Ovary (tissue), 10 donors: ENCODE measurements at places on chromosomes 2 and 18.

DNA sequence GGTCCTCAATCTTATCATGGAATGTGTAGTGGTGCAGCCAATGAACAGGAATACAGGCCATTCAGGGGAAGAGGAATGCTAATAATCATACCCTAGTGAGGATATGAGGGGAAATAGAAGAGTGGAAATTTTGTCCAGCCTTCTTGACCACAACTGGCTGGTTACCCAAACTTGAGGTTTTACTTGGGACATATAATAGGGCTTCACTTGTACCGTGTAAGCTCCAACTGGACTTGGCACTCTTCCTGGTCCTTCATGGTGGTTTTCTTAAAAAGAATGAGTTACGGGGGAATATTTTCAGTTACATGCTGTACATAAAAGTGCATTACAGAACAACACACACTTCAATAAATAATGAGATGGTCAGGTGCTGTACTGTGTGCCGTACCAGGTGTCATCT, 234.9 kb upstream of the RASGRP3 start:
- DNase-seq = no peak

DNA sequence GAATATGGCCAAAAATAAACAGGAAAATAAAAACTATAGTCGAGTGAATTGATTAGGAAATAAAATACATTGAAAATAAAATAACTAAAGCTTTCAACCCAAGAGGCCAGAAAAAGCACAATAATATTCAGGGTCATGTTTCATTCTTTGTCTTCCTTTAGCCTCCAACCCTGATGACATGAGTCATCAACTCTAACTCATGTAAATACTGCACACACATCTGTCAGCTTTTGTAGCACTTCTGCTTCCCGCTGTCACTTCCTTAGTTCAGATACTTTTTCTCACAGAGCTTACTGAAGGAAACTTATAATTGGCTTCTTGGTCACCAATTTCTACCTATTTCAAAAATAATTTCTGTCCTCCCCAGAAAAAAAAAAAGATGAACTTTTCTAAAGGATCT, 112.8 kb downstream of the UPP2 start:
- DNase-seq = no peak

GRCh38 chr2:14011190-14011589, 621.3 kb upstream of the LRATD1 start:
- no peak for DNase-seq

DNA sequence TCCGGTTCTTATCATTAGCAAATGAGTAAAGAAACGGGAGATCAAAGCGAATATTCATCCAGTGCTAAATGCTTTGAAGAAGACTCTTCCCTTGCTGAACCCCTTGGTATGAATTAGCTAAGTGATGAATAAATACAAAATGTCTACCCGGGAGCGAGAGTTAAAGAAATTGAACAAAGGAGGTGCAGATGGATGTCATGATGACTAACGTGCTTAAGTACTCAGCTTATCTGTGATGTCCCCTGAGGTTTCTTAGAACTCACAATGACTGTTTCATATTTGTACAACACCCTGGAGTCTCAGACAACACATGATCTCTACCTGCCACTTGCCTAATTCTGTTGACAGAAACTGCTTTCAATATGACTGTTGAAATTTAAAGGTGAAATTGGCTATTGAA, 148.5 kb downstream of the TMEM200C start:
- no peak for DNase-seq

GRCh38 chr2:158894572-158894971, 73.9 kb upstream of the TANC1 start:
- DNase-seq = no peak

DNA sequence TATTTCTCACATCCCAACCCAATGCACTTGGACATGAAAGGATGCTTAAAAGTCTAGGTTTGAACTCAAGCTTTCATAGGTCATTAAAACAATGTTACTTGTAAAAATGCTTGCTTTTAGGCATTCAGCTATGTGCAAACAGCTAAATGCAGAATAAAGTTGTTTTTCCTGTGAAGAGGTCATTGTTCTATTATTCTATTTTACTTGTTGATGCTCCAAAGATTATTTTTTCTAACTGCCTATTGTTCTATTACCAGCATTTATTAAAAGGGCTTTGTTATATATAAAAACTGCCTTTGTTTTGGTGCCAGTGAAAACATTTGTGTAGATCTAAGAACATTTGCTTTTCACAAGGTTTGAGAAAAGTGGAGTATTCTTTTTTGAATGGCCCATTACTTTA, 49.4 kb downstream of the TMEM178A start:
- DNase-seq = no peak

DNA sequence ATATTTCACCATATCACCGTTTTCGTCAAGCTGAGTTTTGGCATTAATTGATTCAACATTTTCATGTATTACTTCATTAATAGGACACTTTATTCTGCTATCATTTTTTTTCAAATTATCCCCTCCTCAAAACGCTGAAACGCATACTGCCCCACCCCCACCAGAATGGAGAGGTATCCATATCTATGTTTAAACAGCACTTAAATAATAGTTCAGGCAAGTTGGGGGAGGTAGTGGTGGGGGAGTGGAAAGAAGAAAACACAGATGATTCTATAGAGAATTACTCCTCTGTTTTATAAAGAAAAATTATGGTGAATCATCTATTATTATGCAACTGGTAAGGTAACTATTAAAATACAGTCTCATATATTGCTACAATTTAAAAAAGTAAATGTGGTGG, 314.4 kb upstream of the ZEB2 start:
- DNase-seq = no peak

GRCh38 chr2:142536492-142536891, 341.0 kb upstream of the KYNU start:
- no peak for DNase-seq

GRCh38 chr2:212911011-212911410, 240.4 kb downstream of the IKZF2 start:
- no peak for DNase-seq

- peak; percentile 54 for DNase-seq
These were observed 868 bp downstream of the INO80D start for GRCh38 chr2:206084870-206085741.

GRCh38 chr2:219530048-219530963, 13.3 kb downstream of the CHPF start:
- peak; percentile 85 for DNase-seq

DNA sequence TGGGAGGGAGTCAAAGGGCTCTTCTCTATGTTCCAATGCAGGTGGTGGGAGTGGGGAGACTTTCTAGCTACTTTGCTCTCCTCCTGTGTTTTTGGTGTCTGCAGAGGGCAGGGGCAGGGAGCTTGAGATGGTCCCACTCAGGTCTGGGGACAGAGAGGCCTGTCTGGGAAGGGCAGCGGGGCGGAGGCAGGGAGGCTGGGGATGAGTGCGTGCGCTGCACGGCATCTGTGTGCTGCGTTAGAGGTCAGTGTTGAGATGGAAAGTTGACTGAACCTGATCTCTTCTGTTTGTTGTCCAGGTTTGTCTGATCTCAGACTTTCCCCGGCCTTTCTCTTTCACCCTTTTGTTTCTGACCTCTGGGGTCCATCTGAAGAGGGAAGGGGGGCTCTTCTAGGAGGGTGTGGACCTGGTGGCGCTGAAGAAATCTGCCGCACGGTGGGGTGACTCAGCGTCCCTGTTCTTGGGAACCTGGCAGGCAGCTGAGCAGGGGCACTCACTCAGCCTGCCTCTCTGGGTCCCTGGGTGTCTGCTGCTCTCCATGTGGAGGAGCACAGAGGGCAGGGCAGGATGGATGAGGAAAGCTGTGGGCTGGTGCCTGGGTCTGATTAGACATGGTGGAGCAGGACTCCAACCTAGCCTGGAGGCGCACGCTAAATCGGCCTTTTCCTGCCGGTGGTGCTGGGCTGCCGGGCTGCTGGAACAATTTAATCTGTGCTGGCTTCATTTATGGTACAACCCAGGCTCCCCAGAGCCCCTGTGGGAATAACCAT, 24.1 kb downstream of the IGFBP2 start:
- no peak for DNase-seq

- DNase-seq = no peak
These were observed 235.4 kb downstream of the CELF4 start for GRCh38 chr18:37330173-37330572.

- no peak for DNase-seq
These were observed 16.1 kb downstream of the SUPT7L start for GRCh38 chr2:27647289-27647688.

DNA sequence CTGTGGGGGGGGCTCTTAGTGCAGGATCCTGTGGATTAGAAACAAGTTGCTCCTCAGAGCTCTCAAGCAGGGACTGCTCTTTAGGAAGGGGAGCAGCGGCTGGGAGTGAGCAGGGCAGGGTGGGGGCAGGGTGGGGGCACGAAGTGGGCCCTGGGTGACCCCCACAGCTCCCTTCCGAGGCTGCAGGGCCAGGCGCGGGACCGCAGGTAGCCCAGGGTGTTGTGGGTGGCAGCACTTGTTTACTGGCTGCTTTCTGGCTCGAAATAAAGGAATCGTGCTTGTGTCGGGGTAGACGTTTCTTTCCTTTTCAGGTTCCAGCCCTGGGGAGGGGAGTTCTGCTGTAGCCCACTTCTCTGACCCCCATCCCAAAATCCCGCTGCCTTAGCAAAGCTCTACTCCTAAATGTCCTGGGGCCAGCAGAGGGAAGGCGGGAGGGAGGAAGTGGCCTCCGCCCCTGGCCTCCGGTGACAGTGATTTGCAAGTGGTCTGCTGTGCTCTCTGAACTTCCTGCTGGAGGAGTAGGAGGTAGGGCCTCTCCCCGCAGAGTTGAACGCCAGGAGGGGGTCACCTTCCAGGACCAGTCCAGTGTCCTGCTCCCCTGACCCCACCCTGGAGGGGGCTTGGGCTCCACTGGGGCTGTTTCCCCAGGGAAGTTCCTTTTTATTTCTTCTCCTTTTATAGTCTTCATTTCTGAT, 8.3 kb downstream of the NEU4 start:
- no peak for DNase-seq

DNA sequence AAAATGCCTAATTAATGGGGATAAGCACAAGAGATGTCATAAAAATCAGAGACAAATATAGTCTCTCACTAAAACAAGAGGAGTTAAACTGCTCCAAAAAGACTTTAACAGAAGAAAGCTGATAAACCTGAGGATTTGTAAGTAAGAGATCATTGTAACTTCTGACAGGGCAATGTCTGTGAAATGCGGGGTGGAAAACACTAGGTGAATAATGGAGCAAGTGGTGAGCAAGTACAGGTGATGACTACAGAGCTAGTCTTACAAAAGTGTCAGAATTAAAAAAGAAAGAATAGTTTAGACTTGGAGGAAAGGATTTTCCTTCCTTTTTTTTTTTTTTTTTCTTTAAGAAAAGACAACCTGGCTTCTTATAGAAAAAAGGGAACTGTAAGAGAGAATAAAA, 22.7 kb downstream of the ATAD2B start:
- DNase-seq = no peak

DNA sequence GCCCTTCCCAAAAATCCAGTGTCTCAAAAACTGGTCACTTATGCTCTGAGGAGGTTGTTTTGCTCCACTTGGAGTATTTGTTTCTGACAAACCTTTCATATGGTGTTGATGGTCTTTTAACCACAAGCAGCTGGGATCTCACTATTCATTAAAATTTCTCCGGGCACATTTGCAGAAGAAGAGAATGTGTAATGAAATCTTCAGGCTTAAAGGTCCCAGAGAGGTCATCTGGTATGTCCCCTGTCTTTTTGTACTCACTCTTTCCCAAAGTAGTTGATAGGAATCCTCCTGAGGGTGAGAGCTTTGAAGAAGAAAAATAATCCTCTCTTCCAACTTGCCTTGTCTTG, 430.8 kb downstream of the SETBP1 start:
- no peak for DNase-seq

GRCh38 chr2:210440206-210440605, 36.4 kb downstream of the LANCL1 start:
- DNase-seq = no peak

GRCh38 chr2:208112969-208113368, 11.4 kb downstream of the CRYGD start:
- no peak for DNase-seq

GRCh38 chr18:40907842-40908241, 1047.2 kb upstream of the PIK3C3 start:
- no peak for DNase-seq

GRCh38 chr2:179272406-179273192, 8.0 kb upstream of the SESTD1 start:
- no peak for DNase-seq

GRCh38 chr2:198191651-198192050, 387.3 kb downstream of the PLCL1 start:
- DNase-seq = no peak

- DNase-seq = no peak
These were observed 270.5 kb upstream of the MEIS1 start for GRCh38 chr2:66164470-66164869.

DNA sequence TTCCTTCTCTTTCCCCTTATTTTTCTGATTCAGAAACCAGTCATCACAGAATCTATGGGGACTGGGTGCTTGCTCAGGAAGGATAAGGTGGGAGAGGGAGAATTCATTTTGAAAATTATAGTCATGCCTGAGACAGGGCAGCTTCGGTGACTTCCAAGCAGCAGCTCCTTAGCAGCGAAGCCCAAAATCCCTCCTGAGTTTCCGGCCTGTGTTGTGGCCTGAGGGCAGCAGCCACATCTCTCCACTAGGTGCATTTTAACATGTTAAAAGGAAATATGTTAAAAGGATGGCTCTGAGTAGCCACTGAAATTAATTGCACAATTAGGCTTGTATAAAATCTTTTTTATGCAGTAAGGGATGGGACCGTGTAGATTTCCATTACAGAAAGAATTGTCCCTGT, 207.0 kb upstream of the RAB12 start:
- no peak for DNase-seq

GRCh38 chr2:45627911-45628310, 16.8 kb upstream of the SRBD1 start:
- no peak for DNase-seq

DNA sequence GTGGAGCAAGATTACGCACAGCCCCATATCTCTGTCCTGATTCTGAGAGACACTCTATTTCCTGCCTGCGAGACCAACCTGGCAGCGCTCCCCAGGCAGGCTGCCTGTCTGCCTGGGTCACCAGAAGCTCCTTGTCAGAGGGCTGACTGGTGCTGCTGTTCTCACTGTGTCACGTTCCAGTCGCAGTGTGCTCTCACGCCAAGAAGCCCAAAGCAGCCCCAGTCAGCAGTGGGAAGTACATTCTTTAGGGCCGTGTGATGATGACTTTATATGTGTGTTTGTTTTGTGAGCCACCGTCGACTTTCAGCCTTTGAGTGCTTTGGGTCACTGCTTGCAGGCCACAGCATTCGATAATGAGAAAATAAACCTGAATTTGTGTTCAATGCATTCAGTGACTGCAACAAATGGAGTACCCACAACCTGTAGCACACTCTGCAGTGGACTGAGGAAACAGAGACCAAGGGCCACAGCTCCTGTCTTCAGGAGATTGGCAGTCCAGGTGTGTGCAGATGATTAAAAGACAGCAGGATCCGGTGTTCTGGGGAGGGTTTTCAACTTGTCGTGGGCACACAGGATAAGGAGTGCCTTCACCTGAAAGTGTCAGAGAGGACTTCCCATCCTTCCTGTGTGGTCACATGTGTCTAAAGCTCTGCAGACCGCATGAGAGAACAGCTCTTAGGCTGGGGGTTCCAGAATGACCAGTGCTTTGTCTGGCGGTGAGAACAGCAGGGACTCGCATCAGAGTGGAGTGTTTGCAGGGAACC, 4.8 kb downstream of the TNFRSF11A start:
- DNase-seq = no peak
